ENCODE measurements at places on chromosomes 16 and 17. TPM values are rescaled to one million over a fixed set of nuclear protein-coding genes. Genes with fewer than 3 reads are reported as not detected.

DNA sequence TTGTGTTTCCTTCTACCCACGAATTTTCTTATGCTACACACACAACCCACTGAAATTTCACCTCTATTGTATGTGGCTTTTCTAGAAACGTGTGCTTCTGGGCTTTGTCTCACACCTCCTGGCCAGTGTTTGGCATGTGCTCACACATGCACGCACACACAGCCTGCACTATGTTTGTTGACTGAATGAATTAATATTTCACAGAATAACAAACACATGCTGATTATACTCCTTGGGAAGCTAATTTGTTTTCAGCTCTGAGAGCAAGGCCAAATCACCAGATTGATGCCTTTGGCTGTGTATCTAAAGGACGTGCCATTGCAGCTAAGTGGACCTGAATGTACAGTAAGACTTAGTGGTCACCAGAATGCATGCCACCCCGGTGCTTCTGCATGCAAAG lies 210.7 kb downstream of the WWOX start:
- no peak for DNase-seq

DNA sequence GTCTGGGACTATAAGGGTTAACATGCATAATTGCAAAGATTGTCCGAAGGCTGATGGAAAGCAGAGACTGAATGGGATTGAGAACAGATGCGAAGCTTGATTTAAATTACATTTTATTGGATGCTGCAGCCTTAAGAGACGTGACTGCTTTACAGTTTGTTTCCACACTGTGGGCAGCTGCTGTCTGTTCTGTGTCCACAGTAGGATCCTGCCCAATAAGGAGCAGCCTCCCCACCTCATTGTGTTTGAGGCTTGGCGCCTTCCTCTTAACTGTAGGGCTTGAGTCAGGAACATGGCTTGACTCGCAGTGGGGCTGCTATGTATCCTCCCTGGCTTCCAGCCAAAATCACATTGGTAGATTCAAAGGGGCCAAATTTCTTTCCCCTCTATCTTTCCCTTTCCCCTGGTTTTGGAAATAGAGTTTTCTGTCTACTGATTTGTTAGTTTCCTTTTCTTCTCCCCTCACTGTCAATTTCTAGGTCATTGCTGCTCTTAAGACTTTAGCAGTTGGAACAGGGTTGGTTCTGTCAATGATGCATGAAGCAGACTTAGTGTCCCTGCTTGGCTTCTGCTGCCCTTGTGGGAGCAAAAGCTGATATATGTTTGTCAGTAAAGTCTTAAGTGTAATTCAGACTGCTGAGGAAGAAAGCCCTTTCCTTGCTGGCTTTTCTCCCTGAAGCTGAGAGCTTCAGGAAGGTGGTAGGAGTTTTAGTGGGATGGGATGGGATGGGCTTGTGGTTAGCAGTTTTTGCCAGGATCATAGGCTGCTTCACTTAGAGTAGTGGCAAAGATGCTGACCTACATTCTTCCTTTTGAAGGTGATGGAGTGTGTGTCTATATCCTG lies 5.0 kb upstream of the RARA start:
- peak; percentile 86 for DNase-seq

TEX19 gene
- total RNA-seq = not detected

DNA sequence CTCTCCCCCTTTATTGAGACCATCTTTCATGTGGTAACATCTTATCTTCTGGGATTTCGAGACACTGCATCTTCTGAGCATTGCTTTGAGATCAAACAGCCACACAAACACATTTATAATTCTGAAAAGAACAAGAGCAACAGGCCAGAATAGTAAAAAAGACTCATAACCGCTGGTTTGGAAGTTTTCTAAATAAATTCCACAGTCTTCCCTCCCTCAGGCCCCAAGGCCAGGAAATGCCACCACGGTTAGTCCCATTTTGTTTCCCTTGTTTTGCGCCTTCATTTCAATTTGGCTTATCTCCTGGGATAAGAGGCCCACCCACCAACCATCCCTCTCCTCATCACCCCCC lies 25.3 kb downstream of the LITAF start:
- no peak for DNase-seq

- DNase-seq = no peak
These were observed 5.8 kb upstream of the UNK start for GRCh38 chr17:75778861-75779249.

Data from fibroblast of the aortic adventitia (primary cell).